ENCODE measurements at places on chromosomes 12 and 14. TPM values are rescaled to one million over a fixed set of nuclear protein-coding genes. Genes with fewer than 3 reads are reported as not detected.

DDHD1 gene
- total RNA-seq, result 63.1 TPM

TEX22 gene
- 6.4 TPM for total RNA-seq

RIMKLB gene
- 17.9 TPM for total RNA-seq

GLIPR1L1 gene
- not detected for total RNA-seq

SIX1 gene
- total RNA-seq, result not detected

GLS2 gene
- total RNA-seq, result 4.4 TPM

PPP1R12A gene
- 111 TPM for total RNA-seq

LRTM2 gene
- not detected for total RNA-seq

RPL36AL gene
- 238 TPM for total RNA-seq

CCDC59 gene
- 56.2 TPM for total RNA-seq

Data from activated naive CD8-positive, alpha-beta T cell treated with anti-CD3 and anti-CD28 coated beads, Interleukin-2, amount 10 ng/mL, durations not matched to agents 7 days and 5 days (primary cell).